B cell (primary cell): ENCODE measurements at places on chromosomes 11 and 22.

- no peak for DNase-seq
Observed at GRCh38 chr11:101470419-101470818, 113.4 kb downstream of the TRPC6 start.

GRCh38 chr11:9962722-9963121 is 298.8 kb downstream of the SWAP70 start:
- peak; percentile 34 for DNase-seq

GRCh38 chr11:115767047-115767802 is 263.0 kb upstream of the CADM1 start:
- DNase-seq: no peak

GRCh38 chr11:114604179-114604813 is 8.7 kb upstream of the NXPE4 start:
- no peak for DNase-seq

DNA sequence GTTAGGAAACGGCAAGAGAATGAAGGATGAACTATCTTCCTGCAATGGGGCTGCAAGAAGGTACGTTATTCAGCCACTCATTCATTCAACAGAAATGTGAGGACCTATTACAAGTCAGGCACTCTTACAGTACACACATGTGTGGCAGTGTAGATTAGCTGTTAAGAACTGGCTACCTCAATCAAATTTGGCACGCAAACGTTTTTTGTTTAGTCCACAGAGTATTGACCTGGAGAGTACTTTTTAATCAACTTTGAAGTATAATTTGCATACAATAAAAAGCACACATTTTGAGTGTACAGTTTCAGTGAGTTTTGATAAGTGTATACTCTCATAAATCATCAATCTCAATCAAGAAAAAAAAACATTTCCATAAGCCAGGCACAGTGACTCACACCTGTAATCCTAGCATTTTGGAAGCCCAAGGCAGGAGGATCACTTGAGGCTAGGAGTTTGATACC is 24.2 kb downstream of the MRTFA start:
- no peak for DNase-seq

- DNase-seq: no peak
Observed at GRCh38 chr11:100684101-100685065, 2.7 kb upstream of the ARHGAP42 start.
